CD4-positive, alpha-beta T cell treated with Interleukin-4 for 4 hours (primary cell): ENCODE measurements at places on chromosomes 7 and 10.

DNA sequence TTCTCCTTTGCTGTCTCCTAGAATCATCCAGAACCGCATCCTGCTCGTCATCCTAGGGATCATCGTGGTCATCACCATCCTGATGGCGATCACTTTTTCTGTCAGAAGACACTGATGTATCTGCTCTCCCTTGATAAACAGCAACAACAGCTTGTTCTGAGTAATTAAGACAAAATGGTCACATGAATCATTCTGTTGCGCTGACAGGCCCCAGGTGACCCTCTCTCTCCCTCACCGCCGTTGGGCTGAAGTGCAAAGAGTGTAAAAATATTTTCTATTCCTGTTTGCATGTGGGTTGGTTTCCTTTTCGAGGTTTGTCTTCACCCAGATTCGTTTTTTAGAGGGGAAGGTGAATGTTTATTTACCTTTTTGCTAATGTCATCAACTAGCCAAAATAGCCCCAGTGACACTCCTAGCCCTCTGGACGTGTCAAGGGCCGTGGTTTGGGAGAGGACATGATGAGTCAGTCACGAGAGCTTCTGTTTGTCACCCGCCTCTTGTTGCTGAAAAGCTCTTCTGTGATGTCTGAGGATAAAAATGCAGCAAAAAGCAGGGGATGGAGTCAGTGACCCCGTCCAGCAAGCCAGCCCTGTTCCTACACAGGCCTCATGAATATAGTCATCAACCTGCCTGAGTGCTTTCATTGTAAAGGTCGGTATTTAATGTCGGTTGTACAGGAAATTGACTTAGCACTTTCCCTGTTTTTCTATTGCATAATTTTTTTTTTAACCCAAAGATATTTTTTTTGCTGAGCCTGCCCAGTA is 134.6 kb upstream of the TCF7L2 start:
- no peak for DNase-seq

DNA sequence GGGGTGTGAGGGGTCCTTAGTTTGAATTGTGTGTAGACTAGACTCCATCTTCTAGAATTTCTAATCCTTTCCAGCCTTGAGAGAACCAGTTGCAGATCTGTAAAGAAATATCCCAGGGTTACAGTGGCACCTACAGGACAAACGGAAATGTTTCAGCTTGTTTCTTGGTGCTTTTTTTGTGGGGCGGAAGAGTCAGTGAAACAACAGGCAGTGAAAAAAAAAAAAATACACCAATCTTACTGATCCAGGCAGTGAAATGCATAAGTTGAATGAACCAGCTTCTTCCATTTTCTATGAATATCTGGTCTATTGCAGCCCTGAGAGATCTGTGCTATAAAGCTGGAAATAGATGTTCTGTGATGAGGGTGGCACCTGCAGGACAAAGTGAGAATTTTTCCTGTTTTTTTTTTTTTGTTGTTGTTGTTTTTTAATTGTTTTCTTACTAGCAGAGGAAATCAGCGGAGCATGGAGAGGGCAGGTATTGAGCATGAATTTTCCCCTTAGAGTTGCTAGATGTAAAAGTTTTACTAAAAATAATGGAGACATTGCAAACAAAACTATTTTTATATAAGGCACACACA is 81.9 kb upstream of the DYNC1I1 start:
- DNase-seq = peak; percentile 3

DNA sequence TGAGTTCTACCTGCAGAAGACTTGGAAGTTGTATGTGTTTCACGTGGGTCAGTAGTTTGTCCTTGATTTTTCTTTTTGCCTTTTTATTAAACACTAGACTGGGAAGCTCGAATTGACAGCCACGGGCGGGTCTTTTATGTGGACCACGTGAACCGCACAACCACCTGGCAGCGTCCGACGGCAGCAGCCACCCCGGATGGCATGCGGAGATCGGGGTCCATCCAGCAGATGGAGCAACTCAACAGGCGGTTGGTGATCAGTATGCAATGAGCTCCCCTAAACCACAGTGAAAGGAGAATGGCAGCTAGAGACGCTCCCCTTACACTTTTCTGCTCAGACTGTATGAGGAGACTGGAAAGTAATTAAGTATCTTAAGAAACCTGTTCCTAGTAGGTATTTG is 126.7 kb upstream of the STK17A start:
- DNase-seq = no peak

GRCh38 chr10:8688881-8689280 is 634.4 kb downstream of the GATA3 start:
- no peak for DNase-seq

- no peak for DNase-seq
Observed at GRCh38 chr7:12569673-12570072, 847 bp upstream of the SCIN start.

DNA sequence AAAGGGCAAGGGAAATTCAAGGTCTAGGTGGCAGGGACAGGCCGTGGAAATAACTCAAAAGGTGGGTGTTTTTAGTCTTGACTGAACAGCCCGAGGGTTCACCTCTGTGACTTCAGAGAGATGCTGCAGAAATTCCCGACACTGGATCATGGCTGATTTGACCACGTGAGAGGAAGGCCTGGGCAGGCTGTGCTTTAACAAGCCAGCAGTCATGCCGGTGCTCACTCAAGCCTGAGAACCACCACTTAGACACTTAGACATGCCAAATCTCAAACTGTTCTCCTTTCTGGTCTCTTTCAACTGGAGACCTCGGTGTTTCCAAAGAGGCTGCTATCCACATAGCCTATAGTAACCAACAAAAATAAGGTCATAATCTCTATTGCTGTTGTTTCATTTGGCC is 15.4 kb downstream of the TECTB start:
- no peak for DNase-seq

DNA sequence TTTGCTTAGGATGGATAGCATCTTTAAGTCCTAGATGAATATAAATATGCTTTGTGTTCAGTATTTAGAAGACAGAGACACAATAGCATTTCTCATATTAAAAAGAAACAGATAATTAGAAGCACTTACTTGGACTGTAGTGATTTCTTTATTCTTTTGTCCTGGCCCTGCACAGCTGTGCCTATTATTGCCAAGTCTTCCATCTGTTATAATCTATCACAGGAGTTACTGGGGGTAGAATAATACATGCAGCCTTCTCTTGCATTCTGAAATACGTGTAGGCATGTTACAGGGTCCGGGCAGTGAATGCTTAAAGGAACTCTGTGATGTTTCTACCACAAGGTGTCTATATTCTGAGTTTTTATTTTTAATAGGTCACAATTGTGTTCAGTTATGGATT is 461.5 kb upstream of the COBL start:
- DNase-seq = no peak

- DNase-seq = no peak
Observed at GRCh38 chr10:77776487-77776886, 138.9 kb upstream of the KCNMA1 start.

- DNase-seq = no peak
Observed at GRCh38 chr7:23011222-23011924, 2.6 kb downstream of the HYCC1 start.

- DNase-seq = no peak
Observed at GRCh38 chr10:78337016-78337415, 303.4 kb downstream of the RPS24 start.

- DNase-seq = no peak
Observed at GRCh38 chr7:50621973-50622490, 56.8 kb upstream of the DDC start.

DNA sequence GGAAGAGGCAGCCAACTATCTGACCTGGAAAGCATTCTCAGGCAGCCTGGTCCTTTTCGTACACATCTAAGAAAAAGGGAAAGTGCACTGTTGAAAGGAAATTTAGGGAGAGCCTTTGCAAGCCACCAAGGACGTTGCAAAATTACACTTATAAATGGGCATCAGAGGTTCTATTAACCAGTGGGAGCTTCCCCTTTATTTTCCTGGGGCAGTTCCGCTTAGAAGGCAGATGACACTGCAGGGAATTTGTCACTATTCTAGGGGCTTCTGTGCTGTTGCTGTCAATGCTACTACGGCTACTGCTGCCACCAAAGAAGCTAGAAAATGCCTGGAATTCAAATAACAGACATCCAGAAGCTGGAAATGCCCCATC is 79.6 kb upstream of the AUTS2 start:
- no peak for DNase-seq

DNA sequence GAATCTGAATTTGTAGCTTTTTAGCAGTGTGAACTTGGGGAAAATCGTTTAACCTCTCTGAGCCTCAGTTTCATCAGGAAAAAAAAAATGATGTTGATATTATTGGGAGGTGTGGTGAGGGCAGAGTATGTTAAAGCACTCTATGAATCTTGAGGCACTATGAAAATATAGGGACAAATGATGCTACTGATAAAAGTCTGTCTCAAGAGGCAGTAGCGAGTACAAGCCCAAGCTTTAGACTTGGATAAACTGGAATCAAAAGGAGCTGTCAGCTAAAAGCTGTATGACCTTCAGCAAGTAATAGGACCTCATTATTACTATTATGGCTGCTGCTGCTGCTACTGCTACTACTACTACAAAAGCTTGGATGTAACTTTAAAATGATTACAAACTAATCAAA is 8.4 kb downstream of the ZNF277 start:
- no peak for DNase-seq

GRCh38 chr7:3065724-3066143 is 22.1 kb upstream of the CARD11 start:
- peak; percentile 59 for DNase-seq

DNA sequence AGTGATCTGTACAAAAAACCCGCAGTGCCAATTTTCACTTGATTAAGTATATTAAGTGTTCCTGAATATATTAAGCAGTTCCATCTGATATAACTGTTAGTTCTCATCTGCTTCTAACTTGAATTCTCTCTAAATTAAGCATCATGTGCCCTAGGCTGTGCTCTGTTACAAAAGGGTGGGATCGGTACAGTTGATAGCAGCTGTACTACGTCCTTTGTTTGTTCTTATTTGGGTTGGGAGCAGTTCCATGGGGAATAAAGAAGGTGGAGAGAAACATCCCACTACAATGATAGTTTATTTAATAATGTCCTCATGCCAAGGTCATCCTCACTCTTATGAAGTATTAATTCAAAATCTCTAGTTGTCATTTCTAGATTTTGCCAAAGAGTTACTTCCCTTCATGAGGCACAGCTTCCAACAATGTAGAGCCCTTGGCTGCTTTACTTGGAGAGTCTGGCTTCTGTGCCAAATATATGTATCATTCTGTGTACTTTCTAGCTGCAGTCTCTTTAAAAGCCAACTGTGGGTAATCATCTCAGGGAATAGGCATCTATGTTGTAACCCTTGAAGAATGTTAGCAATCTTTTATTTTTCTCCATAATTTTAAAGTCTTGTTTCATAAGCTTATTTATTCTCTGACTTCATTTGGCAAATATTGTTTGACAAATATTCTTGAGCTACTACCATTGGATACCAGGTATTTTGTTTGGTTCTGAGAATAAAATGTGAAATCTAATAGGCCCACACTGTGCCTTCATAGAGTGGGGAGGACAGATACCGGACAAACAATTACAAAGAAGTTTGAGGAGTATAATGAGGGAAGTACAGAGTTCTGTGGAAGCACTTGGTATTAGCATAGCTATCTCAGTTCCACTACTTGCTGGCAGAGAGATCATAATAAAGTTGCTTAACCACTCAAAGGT is 22.4 kb upstream of the AHR start:
- DNase-seq = no peak

GRCh38 chr7:94591176-94591575 is 64.8 kb downstream of the SGCE start:
- DNase-seq = no peak

DNA sequence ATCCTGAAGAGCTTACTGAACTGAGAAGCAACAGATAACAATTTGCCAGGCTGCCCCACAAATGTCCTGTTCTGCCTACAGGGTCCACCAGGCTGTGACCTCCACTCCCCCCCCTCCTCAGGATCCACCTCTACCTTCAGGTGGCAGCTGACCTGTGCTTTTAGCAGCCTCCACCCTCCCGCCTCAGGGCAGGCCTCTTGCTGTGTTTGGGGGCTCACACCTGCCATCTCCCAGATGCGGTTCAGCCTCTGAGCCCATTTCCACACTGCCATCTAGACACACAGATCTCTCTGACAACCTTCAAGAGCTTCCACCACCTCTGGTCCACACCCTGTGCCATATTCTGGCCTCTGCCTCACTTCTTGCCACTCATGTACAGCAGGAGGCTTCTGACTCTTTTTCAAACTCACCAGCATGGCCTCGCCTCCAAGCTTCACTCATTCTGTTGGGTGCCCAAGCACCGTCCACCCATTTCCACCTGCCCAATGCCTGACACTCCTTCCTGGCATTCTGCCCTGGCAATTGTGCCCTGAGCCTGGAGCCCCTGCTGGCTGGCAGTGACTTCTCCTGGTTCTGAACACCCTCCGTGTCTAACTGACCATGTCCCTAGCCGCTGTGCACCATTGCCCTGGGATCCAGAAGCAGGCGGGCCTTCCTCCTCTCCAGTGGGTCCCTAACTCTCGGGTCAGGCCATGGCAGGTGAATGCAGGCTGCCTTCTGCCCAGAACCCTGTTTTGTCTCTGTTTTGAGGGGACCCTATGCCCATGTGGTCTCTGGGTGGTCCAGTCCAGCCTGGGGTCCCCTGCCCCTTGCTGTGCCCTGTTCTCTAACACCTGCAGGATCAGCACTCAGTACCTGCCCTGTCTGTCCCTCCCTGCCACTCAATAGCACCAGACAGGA is 18.5 kb downstream of the TMEM72 start:
- DNase-seq = no peak

- no peak for DNase-seq
Observed at GRCh38 chr10:117411479-117412399, 36.5 kb upstream of the PDZD8 start.

DNA sequence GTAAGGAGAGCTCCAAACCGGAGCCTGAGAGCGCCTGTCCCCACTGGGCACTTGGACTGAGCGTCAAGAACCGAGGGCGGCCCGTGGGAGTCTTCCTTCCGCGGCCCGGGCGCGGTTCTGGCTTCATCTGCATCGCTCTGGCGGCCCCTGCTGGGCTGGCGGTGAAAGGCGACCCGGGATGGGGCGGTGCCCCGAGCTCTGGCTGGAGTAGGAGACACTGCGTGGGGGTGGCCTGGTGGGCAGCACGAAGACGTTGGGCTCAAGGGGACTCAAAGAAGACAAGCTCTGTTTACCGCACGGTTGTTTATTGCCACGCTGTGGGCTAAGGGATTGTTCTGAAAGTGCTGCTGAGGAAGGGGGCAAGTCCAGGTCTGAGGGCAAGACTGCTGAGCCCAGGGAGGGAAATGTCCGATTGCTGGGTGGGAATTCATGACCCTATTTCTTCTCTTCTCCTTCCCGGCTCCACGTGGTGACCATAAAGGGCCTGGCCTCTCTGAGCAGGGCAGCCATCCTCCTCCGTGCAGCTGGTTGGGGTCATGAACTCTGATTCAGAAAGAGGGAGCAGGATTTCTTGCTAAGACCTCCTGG is 29.8 kb downstream of the PLAU start:
- peak; percentile 83 for DNase-seq

DNA sequence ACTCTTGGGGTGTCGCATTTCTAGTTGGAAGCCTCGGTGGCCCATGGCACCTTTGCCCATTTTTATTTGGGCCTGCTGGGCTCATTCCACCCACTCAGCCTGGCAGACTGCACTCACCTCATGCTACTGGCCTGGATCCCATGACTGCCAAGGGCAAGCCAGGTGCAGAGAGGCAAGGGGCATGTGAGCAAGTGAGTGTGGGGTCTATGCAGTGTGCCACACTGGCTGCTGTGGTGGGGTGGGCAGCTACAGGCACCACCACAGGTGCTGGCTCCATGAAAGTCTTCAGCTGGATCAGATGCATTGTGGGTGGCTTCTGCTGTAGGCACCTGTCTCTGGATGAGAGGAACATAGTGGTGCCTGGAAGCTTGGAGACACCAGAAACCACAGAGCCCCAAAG is 220.8 kb downstream of the POLR1F start:
- DNase-seq = no peak

- no peak for DNase-seq
Observed at GRCh38 chr7:13933091-13933490, 56.4 kb downstream of the ETV1 start.

- no peak for DNase-seq
Observed at GRCh38 chr7:151207315-151207714, 3.0 kb downstream of the H2BK1 start.
